ENCODE measurements at places on chromosomes 13 and 19.

GRCh38 chr19:29757551-29757950 lies 42.5 kb upstream of the C19orf12 start:
- no peak for DNase-seq

DNA sequence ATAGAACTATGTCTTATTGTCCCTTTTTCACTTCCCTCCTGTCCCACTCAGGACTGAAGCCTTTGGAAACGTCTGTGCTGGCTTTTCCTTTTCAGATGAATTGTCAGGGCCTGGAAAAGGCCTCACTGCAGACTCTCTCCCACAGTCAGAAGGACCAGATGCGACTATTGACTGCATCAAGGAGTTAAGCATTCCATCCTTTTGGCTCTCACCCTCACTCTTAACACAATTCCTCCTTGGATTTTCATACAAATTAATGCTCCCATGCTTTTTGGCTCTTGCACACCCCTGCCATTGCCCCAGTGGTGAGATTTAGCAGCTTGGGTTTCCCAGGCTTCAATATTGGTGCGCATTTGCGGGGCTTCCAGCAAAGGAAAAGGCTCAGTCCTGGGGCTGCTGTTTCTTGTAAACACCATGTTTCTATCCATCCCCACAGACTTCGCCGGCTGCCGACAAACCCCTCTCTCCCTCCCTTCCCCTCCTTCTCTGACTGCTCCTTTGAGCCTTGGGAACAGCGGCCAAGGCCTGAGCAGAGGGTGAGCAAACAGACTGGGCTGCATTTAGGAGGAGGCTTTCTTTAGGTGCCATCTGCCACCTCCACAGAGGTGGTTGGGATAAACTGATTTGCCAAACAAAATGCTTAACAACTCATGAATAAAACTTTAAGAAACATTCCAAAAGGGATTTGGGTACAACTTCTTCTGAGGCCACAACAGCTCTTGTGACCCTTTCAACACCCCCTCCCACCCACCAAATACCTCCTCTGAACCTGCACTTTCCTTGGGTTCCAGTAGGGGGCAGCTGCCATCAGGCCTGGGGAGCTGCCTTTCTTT lies 48.6 kb upstream of the PCDH8 start:
- peak; percentile 88 for DNase-seq

DNA sequence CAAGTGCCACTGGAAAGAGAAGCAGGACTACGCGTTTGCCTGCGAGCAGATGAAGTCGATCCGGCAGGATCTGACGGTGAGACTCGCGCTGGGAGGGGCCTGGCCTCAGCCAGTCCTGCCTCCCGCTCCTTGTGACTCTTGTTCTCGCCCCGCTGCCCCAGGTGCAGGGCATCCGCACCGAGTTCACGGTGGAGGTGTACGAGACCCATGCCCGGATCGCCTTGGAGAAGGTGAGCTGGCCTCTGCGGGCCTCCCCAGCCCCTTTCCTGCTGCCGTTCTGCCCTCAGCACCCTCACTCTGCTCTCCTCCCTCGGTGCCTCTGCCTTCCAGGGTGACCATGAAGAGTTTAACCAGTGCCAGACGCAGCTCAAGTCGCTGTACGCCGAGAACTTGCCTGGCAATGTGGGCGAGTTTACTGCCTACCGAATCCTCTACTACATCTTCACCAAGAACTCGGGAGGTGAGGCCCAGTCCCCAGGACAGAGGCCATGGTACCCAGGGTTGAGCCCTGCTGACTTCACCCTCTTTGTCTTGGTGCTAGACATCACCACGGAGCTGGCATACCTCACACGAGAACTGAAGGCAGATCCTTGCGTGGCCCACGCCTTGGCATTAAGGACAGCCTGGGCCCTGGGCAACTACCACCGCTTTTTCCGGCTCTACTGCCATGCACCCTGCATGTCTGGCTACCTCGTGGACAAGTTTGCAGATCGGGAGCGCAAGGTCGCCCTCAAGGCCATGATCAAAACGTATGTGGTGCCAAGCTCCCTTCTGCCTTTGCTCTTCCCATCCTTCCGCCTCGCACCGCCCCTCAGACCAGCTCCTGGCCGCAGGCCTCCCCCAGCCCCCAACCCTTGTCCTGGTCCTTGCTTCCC lies 5.6 kb downstream of the LENG9 start:
- DNase-seq: no peak

GRCh38 chr13:52353193-52353592 lies 52.8 kb downstream of the THSD1 start:
- no peak for DNase-seq
